GM23338 (cell line): ENCODE measurements at places on chromosomes 1 and 21. TPM values are rescaled to one million over a fixed set of nuclear protein-coding genes. Genes with fewer than 3 reads are reported as not detected.

Gene LCE1E
- polyA plus RNA-seq, result 0.43 TPM in 1 of 2 replicates, not detected in the other

Gene KCNT2
- polyA plus RNA-seq, result 3.5 and 5.4 TPM in 2 replicates

GRCh38 chr1:152673016-152673415 lies 2.1 kb upstream of the LCE2C start:
- no peak overlapping the region for H3K27ac ChIP-seq
- no peaks in the 10 kb centered on the region for H3K36me3 ChIP-seq
- no peaks in the 10 kb centered on the region for H3K27me3 ChIP-seq
- DNase-seq, result no peak

DNA sequence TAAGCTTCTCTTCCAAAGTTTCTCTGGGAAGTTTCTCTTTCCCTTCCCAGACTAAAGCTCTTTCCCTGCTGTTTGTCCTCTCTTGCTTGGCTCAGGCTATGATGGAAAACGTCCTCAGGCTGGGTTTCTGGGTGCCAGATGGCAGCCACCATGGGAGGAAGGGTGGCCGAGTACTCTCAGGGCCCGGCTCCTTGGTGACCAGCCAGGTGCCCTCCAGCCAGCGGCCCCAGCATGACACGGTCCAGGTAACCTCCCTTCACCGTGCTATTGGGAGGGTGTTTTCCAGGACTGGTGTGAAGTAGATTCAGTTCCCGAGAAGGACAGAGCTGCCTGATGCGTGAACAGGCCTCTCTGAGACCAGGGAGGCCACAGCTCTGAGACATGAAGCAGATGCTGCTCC lies 60.3 kb downstream of the KIF26B start:
- H3K27ac ChIP-seq, result no peak overlapping the region
- no peak overlapping the region for H3K4me3 ChIP-seq
- H3K27me3 ChIP-seq, result no peaks in the 10 kb centered on the region
- H3K36me3 ChIP-seq, result no peaks in the 10 kb centered on the region

GRCh38 chr1:58929671-58930325 lies 146.0 kb upstream of the JUN start:
- H3K36me3 ChIP-seq, result no peaks in the 10 kb centered on the region
- no peaks in the 10 kb centered on the region for H3K4me1 ChIP-seq
- DNase-seq, result no peak
- no peak overlapping the region for H3K27ac ChIP-seq
- H3K4me3 ChIP-seq, result no peak overlapping the region
